RKO (cell line): ENCODE measurements at places on chromosomes 4 and X.

DNA sequence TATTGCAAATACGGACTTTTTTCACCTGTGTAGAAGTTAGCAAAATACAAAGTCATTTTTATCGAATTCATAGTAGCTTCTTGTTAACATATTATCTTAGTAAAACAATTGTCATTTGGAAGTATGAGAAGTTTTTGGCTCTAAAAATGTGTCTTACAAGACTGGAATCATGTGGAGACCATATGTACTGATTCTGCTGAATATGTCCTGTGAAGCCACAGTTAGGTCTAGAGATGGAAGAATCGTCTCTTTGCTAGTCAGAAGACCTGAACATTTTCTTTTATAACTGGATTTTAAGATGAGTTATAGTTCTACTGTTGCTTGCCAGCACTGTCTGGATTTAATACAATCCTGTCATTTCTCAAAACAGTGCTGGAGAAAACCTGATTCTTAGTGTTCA, 29.0 kb downstream of the TMEM165 start:
- DNase-seq, result no peak

DNA sequence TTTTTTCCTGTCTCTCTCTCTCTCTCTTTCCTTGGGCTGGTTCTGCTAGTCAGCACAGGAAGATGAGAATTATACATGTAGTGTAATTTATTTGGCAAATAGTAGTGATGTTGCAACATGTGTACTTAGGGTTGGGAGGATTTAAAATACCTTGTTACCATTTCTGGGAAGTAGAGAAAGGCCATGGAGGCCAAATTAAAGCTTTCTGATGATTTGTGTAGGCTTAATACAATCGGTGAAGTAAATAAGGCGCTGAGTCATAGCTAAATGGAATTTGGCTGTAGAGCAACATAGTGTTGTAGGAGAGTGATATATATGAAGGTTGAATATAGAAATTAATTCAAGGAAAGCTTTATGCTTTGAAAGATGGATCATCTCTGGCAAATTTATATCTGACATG, 295.3 kb downstream of the GRID2 start:
- no peak for DNase-seq

DNA sequence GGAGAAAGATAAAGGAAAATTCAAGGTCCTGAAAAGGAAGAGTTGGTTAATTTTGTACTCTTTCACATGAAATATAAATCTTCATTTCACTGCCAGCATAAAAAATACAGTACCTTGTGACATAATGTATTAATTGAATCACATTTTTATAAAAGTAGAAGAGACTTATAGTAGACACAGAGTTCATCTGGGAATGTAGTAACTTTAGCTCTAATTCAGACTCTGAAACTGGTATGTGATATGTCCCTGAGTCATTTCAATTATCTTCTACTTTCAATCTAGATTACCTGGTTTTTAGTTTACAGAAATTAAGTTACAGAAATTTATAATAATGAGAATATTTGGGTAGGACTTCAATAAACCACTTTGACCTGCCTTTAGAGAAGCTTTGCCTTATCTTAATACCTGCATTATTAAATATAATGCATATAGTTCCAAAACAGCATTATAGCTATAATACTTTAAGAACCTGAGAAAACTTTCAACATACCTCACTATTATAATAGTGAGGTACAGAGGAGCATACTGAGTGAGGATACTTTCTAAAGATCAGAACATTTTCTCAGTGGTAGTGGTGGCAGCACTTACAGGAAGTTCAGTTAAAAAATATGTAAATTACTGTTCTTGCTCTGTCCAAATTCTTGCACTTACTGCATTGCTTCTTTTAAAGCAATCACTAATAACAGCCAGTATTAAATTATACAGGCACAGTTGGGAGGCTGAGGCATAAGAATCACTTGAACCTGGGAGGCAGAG, 11.2 kb downstream of the NEK1 start:
- no peak for DNase-seq

DNA sequence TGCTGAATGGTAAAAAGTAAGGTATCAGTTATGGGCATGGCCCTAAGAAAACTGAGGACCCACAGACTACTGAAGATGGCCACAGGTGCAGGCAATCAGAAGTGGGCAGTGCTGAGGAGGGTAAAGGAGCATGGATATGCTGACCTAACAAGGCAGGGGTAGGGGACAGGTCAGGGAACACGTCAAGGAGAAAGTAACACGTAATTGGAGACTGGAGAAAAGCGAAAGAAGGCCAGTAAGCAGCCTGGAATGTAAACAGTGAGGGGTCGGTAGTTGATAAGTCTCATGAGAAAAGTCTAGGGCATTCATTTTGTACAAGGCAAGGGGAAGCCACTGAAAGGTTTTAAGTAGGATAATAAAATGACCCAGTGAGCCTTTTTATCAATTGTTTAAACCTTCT, 153.3 kb downstream of the PRDM5 start:
- peak; percentile 12 for DNase-seq

GRCh38 chr4:139624441-139625092, 41.1 kb upstream of the MGST2 start:
- DNase-seq, result no peak

- no peak for DNase-seq
Measured at GRCh38 chrX:28223991-28224390, 242.7 kb upstream of the DCAF8L1 start.

GRCh38 chr4:13126976-13127910, 356.9 kb downstream of the RAB28 start:
- DNase-seq, result no peak

DNA sequence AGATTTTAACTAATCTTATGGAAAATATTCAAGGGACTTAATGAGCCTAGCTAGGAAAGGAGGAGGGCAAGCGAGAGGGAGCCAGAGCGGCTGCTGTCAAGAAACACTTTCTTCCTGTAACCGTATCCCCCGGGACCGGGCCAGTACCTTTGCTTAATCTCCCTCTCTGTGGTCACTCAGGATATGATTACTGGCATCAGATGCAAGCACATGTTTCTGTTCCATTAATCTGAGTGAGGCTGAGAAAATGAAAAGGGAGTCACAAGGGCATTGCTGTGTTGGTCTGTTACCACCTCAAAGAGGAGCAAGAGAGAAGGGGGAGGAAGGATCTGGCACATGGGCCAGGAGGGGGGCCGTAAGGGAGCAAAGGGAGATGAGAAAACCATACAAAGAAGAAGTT, 356.7 kb upstream of the GATB start:
- no peak for DNase-seq

GRCh38 chr4:6941796-6942195, 32.2 kb downstream of the TBC1D14 start:
- no peak for DNase-seq

DNA sequence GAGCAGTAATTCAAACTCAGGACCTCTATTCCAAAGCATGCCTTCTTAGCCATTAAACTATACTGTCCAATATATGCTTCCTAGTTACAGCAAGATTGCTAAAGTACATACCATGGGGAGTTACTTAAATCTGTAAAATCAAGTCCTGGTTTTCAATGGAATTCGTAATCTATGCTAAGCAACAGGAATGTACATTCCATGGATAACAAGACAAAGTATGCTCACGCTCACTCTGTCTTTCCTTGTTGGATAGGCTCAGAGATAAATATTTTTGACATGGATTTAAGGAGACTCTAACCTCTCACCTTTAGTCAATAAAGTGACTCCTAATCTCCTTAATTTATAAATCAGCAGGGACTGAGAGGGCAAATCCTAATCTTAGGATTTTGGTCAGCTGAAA, 47.3 kb upstream of the STK26 start:
- DNase-seq, result no peak

DNA sequence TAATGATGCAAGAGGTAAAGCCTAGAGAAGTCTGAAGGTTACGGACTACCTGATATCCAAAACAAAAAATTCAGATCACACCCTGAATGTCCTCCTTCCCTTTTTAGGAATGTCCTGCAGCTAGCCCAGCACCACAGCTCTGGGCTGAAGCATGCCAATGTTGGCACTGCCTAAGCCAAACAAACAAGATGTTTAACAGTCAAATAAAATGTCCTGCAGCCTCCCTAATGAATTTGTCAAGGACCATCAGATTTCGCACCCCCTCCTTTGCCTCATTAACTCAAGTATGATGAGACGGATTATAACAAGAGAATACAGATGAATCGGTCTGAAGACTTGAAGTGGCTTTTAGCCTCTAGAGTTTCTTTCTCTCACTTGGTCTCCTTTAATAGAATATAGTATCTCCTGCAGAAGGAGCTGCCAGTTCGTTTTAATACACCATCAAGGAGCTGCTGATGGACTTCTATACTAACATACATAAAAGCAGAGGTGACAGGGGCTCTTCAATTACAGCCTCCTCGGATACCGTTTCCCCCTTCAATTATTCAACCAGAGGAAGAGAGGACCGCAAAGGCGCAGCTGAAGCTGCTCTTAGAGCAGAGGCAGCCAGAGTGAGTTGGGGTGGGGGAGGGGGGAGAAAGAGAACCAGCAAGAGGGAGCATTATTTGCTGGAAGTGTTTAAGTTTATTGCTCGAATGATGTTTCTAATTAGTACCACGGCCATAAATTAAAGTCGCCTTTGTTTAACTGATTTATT, 3.0 kb upstream of the MAB21L2 start:
- DNase-seq, result no peak

DNA sequence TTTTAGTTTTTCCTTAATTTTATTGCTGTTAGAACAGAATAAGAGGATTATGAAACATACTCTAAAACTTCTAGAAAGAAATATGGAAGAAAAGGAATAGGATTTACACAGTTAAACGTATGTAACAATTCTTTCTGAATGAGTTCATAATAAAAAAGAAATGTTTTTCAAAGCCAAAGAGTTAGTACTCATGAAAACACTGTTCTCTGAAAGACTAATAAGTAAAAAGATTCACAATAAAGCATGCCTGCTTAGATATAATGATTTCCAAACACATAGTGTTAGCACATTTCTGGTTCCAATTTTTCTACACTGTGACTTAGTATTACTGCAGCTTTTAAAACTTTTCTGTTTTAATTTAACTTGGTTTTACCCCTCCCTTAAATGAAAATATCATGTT, 49.8 kb upstream of the PRSS48 start:
- no peak for DNase-seq

DNA sequence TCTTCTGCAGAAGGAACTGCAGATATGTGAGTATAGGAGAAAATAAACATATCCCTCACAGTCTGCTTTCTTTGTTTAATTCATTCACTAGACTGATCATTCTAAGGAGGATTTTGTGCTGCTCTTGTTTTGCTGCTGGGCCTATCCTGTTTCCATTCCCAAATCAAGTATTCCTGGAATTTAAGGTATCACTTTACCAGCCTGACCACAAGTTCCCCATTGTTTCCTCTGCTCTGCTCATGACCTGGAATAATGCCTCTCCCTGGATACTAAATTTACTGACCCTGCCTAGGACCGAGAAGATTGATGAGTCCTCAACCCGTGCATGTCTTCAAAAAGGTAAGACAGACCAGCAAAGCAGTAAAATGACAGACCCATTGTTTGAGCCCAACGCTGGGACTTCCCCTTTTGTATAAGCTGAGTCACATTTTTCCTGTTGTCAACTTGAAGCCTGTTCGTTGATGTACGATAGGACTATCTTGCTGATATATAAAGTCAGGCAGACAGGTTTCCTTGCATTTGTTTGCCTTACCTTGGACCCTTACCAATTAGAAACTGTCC, 85.5 kb upstream of the TET2 start:
- DNase-seq, result no peak

- DNase-seq, result no peak
Measured at GRCh38 chrX:56798866-56799758, 70.1 kb downstream of the NBDY start.

- no peak for DNase-seq
Measured at GRCh38 chr4:57116245-57116644, 6.1 kb upstream of the IGFBP7 start.

GRCh38 chr4:84099599-84099998, 399.5 kb downstream of the NKX6-1 start:
- no peak for DNase-seq
